Cardiac septum (tissue), 1 donor: ENCODE measurements at places on chromosomes 12 and 14. TPM values are rescaled to one million over a fixed set of nuclear protein-coding genes. Genes with fewer than 3 reads are reported as not detected.

DNA sequence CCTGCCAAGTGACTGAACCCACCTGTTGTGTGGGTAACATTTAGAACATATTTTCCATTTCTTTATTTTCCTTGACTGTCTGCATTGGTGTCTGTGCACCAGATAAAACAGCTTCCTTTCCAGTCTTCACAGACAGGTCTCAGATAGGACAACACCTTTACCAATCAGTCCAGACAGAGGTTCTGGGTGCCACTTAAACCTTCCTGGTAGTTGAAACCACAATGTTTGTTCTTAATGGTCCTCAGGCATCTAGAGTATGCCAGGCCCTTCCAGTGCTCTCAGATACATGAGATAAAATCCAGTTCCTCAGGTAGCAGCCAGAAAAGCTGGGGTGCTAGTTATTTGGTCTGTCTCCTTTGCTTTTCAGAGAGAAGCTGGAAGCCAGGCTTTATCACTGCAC is 7.0 kb upstream of the CLEC2D start:
- no peak for DNase-seq

GRCh38 chr12:4044101-4044500 is 170.9 kb upstream of the PARP11 start:
- DNase-seq: no peak

DNA sequence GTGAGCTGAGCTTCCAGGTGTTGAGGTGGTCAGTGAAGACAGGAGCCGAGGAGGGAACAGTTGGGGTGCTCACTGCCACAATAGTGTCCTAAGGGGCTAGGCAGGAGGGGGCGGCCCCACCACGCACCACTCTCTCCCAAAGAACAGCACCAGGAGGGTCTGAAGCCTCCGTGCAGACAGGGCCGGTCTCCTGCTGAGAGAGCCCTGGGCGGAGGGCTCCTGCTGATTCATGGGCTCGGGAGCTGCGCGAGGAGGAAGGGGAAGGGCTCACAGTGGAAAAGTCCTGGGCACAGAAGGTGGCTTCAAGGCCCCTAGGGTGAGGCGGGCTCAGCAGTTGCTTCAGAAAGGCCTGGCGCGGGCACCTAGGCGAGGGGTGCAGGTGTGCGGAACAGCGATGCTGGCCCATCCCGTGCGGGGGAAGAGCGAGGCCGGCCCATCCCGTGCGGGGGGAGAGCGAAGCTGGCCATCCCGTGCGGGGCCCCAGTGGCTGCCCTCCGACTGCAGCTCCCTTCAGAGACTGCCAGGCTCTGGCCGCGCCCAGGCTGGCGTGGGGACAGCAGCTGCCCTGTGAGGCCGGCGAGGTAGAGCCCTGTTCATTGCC is 176.7 kb downstream of the ADGRD1 start:
- DNase-seq: peak; percentile 58

- no peak for DNase-seq
Measured at GRCh38 chr14:44995770-44996294, 33.8 kb downstream of the TOGARAM1 start.

DNA sequence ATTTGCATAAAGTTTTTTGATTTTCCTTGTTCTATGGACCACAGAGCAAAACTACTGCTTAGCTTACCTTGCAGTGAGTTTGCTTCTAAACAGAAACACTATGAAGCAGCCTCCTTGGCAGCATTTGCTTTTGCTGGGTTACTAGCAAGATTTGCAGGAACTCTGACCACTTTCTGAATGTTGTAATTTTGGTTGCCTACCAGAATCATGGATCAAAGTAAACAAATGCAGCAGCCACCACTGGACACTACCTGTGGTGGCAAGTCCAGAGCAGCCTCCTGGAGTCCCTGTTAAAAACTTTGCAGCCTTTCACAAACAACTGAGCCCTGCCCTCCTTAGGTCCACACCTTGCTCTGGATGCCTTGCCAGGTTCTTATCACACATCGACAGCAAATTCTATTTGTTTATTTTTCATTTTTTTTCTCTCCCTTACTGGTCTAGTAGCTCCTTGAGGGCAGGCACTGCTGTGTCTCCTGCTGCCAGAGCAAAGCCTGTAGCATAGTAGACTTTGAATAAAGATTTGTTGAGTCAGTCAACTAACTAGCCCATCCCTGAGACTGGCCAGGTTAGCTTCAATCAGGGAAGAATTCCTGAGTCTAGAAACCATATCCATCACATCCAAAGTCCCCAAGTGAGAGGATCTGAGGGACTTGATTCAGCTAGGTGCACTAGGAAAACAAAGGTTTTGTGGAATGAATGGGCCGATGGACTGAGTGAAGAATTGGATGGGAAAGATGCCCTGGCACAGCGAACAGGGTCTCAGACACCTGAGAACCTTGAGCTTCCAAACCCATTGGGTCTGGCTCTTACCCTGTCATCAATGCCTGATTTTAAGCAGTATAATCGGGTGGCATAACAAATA is 5.7 kb downstream of the TTC6 start:
- DNase-seq: no peak

DNA sequence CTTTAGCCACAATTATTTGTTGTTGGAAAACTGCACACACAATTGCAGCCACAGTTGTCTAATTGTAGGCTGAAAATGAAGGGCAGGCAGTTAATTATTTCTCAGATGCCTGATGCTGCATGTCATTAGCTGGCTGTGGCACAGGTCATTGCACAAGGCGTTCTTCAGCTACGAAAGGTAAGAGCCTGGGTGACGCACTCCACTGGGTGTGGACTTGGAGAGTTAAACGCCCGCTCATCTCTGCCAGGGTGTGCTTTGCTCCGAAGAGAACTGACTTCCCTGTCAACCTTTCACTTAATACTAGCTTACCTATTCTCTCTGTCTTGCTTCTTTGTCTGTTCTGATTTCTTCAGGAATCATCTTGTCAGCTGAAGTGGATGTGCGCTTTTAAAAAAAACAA is 91.4 kb upstream of the CPM start:
- DNase-seq: no peak

GRCh38 chr12:6195665-6196535 is 4.3 kb upstream of the CD9 start:
- peak; percentile 92 for DNase-seq

DNA sequence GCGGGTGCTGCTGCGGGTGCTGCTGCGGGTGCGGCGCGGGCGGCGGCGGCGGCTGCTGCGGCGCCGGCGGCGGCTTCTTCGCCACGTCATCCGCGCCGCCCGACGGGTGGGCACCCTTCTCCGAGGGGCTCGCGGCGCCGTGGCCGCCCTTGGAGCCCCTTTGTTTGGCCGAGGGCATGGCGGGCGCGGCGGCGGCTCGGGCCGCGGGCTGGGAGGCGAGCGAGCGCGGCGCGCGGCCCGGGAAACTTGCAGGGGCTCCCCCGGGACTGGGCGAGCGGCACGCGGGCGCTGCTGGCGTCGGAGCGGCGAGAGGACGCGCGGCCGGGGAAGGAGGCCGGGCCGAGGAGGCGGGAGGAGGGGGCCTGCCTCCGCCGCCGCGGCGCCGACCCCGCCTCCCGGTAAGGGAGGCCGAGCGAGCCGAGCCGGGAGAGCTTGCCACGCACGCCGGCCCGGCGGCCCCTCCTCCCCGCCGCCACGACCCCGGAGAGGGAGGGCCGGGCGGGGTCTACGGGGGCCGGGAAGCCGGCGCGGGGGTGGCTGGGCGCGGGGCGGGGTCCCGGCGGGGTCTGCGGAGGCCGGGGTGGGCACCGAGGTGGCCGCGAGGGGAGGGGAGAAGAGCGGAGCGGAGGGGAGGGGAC is at the start of gene CKAP4:
Gene CKAP4 (minus strand): TSS at position 347 of the 638 bp plus-strand sequence. CDS start 169 bp downstream, at position 178.
- peak; percentile 91 for DNase-seq

DNA sequence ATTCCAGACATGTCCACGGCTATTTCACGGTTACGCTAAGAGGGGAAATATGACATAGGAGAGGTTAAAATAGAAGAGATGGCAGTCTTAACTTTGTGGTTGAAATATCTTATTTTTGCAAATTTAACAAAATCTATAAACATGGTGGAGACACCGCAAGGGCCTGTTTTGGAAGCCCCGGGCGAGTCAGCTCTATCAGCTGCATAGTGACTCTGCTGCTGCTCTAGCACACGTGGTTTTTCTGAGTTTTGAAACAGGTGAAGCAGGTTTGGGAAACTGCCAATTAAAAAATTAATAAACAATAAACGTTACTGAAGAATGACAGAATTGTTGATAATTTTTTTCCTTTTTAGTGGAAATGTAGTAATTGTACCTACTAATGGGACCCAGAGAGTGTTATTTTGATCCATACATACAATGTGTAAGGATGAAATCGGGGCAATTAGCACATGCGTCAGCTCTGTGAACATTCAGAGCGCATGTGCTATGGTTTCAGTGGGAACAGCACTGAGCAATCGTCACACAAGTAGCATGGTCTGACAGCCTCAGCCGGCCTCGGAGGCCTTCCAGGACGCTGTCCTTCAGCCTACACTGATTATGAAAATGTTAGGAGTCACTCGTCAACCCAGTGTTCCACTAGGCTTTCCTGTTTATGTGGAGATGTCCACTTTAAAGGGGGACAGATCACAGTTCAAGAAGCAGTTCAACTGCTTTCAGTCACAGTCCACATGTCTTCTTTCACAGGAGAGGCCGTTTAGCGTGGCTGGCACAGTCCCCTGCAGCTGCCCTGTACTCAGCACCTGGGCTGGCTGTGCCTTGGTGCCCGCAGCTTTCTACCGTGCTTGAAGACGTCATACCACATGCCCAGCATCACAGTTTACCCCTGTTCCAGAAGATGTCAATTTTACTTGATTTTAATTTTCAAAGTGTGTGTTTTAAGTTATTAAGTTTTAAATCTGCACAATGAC is 51.8 kb downstream of the MOK start:
- DNase-seq: no peak

DNA sequence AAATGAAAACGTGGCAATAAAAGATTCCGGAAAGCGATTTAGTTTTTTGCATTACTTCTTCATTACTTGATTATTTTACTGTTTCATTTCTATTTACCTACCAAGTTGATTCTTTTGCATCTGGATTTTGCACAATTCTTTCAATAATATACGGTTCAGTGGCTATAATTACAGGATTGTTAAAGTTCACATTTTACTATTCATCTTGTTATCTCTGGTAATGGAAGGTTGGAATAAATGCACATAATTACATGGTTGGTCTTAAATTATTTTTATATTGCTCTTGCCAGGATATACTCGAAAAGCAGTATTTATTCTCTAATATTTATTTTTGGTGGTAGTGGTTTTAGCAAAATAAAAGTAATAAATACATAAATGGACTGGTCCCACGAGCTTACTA is 837.9 kb downstream of the DIO2 start:
- no peak for DNase-seq

GRCh38 chr14:23099212-23099861 is 4.0 kb downstream of the C14orf119 start:
- no peak for DNase-seq

DNA sequence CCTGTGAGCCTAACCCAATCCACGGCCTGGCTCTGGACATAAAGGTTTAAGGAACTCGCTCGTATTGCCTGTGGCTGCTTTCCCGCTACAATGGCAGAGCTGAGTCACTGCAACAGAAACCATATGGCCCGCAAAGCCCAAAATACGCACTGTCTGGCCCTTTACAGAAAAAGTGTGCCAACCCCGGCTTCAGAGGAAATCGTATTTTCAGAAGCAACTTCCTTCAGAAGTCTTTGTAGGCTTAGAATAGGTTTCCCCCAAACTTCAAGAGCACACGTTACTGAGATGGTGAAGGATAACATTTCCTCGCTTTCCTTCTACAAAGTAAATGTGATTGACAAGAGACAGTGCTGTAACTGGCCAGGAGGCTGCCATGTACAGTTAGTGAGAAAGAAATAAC is 34.8 kb upstream of the TESC start:
- no peak for DNase-seq

DNA sequence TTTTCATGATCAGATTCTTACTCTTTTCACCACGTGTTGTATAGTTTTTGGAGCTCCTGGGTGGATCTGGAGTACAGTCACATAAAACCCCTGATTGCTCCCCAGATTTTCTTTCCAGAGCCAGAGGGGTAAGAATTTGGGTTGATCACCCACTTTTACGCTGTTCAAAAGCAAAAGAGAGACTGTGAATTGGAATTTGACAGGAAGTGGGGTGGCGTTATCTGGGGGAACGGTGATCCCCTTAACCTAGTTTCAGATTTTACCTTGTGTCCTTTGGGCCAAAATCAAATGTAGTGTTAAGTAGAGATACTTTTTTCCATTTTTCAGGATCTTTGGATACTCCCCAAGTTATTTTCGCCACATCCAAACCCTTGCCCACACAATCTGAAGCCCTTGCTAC is 75.6 kb downstream of the TGFB3 start:
- no peak for DNase-seq

DNA sequence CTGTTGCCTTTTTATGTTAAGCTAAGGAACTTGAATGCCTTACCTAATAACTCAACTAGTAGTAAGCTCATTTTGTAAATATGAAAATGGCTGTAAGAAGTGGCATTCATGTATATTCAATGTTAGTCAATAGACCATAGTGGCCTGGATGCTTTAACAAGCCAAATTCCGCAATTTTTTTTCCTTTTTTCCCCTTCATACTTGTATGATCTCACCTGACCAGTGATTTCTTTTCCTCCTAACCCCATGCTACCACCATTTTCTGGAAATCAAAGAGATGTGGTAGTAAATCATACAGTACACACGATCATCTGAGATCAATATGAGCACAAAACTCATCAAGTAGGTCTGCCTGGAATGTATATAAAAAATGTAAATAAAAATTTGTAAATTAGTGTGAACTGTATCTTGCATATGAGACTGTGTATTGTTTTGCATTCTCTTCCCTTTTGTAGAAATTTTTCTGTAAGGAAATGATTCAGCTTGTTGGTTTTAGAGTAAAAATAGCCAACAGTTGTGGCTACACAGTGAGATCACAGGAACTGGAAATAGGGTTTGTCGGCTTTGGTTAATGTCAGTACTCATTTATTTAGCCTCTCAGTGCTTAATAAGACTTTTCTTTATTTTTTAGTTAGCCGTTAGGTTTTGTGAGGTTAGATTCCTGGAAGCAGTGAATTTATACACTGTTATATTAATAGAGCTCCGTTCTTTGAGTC is 62.5 kb downstream of the ETNK1 start:
- DNase-seq: no peak

GRCh38 chr14:101587441-101587911 is 26.2 kb downstream of the DIO3 start:
- peak; percentile 67 for DNase-seq

Gene IFNG-AS1
- 0.19 TPM for total RNA-seq

Gene KLRC4
- total RNA-seq: not detected

Gene OVCH1
- not detected for total RNA-seq

Gene TRAFD1
- 32.3 TPM for total RNA-seq

Gene TMEM117
- 7.5 TPM for total RNA-seq

Gene KRT2
- total RNA-seq: not detected

Gene RPS6KA5
- total RNA-seq: 3.8 TPM

Gene LRTM2
- total RNA-seq: not detected

Gene PTPRO
- 1.2 TPM for total RNA-seq

Gene IFT81
- total RNA-seq: 6.4 TPM
